ENCODE measurements at places on chromosomes 1 and 21.

- DNase-seq, result no peak
These were observed 1.9 kb upstream of the COL6A1 start for GRCh38 chr21:45979651-45980050.

- DNase-seq, result no peak
These were observed 51.1 kb downstream of the GLIS1 start for GRCh38 chr1:53687901-53688300.

GRCh38 chr21:29674343-29674742 is 265.5 kb downstream of the GRIK1 start:
- DNase-seq, result no peak

DNA sequence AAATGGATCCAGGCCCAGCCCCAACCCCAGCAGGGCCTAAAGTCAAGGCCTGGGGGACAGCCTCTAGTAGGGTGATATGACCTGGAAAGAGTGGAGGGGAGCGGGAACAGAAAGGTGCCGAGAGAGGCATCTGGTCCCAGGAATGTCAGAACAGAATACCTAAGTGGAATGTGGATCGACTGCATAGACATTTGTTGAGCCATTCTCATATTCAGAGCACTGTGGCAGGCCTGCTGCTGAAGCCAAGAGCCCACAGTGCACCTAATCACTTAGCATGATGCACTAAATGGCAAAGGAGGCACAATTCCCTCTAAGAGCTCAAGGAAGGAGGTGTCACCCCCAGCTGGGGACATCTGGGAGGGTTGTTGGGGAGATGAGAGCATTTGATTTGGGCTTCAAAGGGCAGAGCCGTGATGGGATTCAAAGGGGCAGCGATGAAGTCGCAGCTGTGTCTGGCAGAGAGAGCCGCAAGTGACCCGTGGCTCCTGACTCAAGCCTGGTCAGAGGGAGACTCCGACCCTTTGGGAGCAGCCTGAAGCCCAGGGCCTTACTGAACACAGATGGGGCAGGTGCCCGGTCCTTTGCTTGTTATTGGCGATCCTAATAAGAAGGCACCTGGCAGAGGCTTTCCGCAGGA is 8.6 kb upstream of the PKP1 start:
- DNase-seq, result no peak

DNA sequence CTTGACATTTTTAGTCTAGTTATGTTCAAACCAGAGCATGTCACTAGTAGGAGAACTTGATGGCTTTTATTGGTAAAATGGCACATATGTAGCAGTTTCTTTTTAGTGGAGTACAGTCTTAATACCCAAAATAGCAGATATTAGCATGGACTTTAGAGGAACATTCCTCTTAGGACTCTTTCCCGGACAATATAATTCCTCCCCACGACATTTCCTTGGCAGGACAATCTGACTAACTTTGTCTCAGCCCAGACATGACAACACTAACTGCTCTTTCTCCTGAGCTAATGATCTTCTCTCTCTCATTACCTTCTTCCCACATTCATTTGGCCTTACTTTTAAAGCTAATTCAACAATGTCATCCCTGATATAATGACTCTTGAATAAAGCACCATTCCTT is 62.5 kb downstream of the ADAMTS1 start:
- DNase-seq, result no peak

DNA sequence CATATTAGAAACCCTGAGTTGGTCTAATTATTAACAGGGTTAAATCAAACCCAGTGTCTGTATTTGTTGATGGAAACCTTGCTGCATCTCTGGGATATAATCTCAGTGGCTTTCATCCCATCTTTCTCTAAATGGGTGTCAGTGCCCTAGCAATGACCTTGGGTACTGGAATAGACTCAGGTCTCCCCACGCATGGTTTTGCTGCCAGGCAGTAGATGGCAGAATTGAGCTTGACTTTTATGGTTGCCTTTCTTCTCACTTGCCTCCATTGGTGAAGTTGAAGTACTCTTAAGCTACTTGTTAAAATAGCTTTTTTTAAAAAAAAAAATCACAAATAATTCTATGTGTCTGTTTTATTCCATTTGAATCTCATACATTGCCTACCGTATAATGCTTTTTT is 81.8 kb upstream of the HMCN1 start:
- DNase-seq, result no peak

GRCh38 chr21:18030248-18030647 is 211.1 kb upstream of the C21orf91 start:
- DNase-seq, result no peak

DNA sequence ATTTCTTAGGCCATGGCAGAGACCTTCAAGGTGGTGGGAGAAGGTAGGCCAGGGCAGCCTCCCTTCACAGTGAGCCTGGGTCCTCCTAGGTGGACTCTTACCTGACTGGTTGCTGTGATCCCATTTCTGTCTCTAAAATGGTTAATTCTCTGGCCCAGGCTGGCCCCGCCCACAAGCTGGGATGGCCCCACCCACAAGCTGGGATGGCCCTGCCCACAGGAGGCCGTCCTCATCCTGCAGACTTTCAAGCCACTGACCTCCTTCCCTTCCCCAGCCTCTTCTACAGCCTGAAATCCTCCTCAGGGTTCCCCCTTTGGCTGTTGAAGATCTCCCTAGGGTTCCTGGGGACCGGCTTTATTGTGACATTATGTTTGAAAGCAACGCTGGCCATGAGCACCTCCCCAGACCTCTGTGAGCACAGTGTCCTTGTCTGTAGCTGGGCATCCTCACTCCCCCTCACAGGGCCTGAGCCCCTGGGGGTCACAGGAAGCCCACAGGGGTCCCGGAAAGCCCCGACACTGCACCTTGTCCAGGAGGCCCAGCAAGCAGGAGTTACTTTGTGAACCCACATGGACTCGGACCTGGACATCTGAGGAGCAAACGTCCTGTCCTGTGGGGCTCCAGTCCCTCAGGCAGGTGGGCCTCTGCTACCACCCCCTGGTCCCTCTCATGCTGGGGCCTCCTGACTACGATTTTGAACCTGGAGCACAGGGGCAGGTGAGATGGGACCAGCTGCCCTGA is 621.7 kb downstream of the MATN1 start:
- DNase-seq, result no peak

GRCh38 chr1:119626011-119626545 is 22.0 kb downstream of the ZNF697 start:
- no peak for DNase-seq

DNA sequence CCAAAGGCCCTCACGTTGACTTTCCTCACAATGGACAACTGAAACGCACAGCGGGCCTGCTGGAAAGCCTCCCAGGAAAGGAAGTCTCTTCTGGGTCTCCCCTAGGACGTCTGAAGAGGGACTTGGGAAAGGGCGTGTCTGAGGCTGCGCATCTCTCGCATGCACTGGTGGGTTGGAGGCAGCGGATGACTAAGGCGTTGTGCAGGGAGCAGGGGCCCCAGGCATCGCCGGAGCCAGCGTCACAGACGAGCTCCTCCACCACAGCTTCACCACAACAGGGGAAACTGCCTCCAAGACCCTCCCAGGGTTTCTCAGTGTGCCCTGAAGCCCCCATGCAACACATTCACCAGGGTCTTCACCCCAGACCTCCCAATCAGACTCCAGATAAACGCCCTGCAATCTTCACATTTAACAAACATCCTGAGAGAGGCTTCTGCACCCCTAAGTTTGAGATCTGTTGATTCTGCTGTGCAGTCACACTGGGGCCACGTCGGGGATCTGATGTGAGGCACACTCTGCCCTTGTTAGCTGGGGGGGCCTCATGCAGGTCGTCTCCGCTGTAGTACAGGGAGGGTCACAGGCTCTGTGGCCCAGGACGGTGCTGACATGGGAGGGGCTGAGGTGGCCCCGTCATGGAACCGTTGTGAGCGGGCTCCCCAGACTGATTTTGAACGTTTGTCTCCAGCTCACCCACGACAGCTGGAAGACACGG is 7.0 kb upstream of the TFF1 start:
- DNase-seq, result no peak

DNA sequence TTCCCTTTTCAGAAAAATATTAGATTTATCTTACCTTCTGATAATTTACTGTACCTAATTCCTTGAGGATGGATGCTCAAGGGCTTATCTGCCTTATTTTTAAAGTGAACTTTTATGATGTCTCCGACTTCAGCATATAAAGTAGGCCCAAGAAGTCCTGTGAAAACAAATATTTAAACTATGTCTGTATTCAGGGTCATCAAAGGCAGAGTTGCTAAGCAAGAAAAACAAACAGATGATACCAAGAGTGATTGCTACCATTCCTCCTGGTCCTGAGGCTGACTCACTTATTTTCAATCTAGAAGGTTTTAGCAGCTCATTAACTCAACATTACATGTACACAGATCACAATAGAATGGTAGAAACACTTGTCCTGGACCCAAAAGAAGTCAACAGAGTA is 14.1 kb downstream of the F5 start:
- DNase-seq, result no peak

DNA sequence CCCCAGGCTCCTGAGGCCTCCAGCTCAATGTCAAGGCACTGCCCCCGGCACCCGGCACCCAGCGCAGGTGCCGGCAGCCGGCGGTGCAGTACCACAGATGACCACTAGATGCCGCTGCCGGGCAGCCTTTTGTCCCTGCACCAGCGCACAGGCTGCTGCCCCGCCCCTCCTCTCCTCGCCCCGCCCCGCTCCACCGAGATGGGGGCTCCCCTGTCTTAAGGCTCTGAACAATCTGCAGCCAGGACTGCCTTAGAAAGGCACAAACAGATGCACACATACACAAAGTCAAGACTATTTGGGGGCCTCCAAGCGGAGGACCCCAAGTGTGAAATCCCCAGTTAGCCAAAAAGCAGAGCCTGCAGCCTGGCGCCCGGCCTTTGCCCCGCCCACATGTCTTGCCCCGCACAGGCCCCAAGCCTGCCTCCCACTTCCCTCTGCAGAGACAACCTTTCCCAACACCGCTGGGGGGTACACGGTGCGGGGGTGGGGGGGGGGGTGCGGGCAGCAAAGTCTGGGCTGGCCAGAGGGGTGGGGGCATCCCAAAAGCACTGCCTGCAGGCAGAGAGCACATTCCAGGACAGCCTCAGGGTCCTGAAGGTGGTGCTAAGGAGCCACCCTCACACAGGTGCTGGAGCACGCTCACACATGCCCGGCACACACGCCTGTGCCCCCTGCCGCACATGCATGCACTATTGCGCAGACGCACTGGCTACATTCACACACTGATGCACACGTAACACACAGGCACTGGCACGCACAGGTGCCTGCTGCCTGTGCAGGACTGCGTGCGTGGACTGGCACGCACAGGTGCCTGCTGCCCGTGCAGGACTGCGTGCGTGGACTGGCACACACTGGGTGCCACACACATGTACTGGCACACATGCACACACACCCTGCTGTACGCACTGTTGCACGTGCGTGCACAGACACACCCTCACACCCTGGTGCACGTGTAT is 37.1 kb downstream of the ARHGEF16 start:
- DNase-seq, result peak; percentile 34

DNA sequence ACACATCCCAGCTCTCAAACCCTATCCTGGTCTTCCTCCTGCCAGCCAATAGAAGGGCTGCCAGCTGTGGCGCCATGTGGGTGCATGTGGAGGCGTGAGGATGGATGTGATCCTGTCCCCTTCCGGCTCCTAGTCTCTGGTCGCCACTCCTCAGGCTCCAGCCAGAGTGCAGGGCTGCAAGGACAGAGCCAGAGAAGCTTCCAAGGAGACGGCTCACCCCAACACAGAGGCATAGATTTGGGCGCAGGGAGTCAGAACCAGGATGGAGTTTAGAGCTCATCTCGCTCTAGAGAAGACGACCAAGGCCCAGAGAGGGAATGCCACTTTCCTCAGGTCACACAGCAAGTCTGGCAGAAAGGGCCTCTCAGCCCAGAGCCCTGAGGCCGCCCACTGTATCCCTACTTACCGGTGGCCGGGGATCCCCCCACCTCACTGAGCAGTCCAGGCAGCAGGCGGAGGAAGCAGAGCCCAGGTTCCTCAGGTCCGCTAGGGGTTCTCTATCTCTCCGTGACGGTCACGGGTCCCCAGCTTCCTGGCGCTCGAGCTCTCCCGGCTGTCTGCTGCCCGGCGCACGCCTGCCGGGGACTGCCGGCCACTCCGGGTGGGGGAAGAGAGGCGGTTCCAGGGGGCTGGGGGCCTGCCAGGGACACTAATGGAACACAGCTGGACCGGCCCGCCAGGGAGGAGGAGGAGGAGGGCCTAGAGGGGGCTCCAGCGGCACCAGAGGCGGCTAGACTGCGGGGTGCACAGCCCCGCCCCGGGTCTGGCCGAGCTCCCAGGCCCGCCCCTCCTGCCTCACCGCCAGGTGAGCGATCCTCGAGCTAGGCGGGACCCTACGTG is at the start of gene COL16A1:
Gene COL16A1, minus strand, starts transcription at position 587 of the 840 bp plus-strand sequence. CDS start 1,824 bp downstream, outside the sequence.
- no peak for DNase-seq

- DNase-seq, result no peak
These were observed 142.1 kb upstream of the IVNS1ABP start for GRCh38 chr1:185459141-185459540.

GRCh38 chr1:4517186-4517954 is 137.0 kb upstream of the AJAP1 start:
- DNase-seq, result no peak

DNA sequence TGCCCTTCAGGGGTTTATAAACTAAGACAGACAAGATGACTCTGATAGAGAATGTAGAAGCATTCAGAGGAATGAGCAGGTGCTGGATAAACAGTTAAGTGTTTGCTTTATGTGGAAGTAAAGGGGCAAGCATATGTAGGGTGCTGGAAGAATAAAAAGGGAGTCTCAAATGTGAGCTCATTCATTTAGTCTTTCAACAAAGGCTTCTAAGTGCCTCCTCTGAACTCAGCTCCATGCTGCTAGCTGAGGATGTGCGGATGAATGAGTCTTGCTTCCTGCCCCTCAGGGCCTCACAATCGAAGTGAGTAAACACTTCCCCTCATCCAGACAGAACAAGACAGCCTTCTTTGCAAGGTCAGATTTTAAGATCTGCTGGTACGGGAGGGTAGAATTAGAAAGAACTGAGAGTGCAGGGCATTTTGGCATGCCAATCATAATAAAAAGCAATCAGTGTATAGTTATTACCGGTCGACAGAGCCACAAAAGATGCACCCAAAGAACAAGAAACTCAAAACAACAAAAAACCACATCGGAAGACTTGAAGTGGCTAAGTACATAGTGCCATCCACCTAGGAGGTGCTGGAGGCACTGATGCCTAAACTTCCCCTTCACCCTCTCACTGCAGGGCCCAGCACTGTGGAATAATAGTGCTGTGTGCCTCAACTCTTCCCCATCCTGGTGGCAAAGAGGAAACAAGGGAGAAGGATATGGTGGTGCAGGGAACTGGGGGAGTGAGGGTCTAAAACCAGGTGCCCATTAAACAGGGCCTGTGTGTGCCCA is 69.8 kb downstream of the TNR start:
- DNase-seq, result no peak

DNA sequence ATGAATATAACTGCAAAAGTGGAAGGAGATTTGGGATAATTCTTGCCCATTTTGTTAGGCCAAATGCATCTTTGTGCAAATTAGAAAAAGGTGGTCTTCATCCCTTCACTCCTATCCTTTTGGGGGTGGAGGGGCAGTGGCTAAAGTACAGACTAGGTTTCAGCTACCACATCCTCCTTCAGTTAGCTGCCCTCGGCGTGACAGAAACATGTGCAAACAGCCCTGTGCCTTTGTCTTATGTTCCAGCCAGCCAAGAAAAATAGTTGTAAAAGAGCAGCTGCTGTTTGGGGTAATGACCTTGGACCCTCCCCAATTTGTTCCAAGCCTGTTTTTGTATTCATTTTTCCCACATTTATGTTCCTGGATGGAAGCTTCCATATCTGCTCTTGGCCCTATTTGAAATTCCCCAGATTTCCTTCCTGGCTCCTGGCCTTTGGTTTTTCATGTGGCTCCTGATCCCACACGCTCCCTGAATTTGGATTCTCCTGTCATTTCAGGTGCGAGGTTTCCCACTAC is 8.3 kb upstream of the LGALS8 start:
- DNase-seq, result no peak

All from SW 1271 (cell line).